DMS53 (cell line): ENCODE measurements at places on chromosomes 16 and 17.
A peak's percentile ranks its signal among the peaks of the same experiment; 100 is the strongest.

GRCh38 chr16:52603015-52603414 is 56.1 kb upstream of the TOX3 start:
- no peak for DNase-seq

- DNase-seq: peak; percentile 70
These were observed 22.3 kb upstream of the N4BP1 start for GRCh38 chr16:48632137-48632774.

DNA sequence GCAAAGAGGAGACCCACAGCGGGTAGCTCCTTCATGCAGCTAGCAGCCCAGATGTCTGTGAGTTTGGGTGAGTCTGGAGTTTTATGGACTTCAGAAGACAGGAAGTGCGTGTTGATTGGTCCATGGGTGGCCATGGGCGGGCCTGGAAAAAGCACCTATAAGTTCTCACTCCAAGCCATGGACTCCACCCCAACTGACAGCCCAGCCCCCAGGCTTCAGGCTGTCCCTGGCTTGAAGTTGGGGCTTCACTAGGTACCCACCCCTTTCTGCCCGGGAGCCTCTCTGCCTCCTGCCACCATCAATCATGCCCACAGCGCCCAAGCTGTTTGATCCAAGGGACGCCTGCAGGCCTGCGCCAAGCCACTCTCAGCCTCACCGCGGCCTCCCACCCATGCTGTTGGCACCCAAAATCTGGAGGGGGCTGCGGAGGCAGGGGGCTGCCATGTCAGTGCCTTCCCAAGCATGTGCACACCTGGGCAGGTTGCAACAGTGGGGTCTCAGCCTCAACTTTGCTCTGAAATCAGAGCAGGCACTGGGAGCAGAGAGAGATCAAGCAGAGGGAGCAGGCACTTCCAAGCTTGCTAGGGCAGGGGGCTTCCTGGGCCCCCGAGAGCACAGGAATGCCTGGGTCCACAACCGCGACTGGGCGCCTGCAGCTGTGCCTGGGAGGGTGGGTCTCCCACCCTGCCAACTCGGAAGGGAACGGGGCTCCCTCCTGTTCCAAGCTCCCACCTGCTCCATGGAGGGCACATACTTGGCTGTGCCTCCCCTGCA is 1503.7 kb downstream of the CDH11 start:
- DNase-seq: peak; percentile 74

DNA sequence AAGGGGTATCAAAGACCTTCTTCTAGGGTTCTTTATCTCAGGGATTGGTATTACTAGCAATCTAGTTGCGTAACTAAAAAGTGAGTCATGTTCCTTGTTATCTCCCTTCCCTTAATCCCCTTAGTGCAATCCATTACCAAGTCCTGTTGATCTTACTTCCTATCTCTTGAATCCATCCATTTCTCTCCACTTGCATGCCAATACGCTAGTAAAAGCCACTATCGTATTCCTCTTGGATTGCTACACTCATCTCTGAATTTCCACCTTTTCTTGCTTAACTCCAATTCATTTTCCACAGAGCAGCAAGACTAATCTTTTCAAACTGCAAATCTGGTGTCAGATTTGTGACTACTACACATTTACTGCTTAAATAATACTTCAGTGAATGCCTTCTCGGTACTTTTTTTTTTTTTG is 1.8 kb upstream of the ADAT1 start:
- peak; percentile 6 for DNase-seq

DNA sequence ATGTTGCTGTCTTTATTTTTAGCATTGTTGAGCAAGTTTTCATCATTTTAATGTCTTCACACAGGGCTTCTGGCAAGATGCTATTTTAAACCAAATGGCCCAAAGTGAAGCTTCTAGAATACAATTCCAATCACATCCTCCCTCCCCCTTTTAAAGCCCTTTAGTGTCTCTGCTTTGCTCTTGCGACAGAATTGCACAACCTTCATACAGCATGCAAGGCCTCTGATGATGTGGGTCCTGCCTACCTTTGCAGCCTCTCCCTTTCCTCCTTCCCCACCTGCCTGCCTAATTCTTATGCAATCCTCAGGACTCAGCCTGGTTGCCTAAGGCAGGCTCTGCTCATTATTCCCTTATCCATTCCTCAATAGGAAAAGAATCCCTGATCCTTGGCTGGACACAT is 381.7 kb downstream of the SLC39A11 start:
- DNase-seq: no peak

DNA sequence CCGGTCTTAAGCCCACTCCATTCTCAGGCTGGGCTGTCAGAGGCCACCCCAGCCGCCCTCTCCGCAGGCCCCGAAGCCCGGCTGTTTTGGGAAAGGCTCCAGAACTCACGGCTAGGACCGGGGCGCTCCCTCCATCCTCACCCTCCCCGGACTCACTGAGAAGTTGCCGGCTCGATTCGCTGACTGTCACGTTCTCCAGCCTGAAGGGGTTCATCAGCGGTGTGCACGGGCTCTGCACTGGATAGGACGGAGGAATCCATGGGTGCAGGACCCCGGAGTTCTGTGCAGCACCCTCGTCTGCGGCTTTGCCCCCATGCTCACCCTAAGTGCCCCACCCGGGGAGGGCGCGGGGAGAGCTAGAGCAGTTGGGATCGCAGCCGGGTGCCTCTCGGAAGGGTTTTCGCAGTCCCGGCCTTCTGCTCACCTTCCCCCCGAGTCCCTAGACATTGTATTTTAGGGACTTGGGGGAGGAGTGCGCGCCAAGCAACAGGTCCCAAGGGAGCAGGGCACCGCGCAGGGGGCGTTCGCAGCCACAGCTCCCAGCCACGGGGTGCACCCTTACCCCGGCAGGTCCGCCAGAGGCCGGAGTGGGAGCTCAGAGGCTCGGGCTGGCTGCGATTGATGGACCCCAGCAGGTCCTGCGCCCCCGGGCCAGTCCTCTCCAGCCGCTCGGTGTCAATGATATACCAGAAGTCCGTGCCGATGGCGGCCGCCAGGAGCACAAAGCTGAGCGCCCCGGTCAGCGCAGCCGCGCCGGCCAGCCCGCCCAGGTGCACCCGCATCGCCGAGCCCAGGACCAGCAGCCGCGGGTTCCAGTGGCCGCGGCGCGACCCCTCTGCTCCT is 1.0 kb downstream of the TMEM114 start:
- peak; percentile 38 for DNase-seq

DNA sequence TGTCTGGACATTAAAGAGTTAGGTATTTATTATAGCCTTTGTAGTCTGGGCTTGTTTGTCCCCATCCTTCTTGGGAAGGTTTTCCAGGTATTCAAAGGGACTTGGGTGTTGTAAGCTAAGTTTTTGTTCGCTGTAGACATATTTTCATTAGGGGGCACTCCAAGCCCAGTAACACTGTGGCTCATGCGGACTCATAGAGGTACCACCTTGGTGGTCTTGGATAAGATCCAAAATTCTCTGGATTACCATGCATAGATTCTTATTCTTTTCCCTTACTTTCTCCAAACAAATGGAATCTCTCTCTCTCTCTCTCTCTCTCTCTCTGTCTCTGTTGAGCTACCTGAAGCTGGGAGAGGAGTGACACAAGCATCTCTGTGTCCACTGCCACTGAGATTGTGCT is 48.9 kb downstream of the ERCC4 start:
- no peak for DNase-seq

GRCh38 chr17:39138431-39139160 is 12.8 kb downstream of the PLXDC1 start:
- DNase-seq: no peak

DNA sequence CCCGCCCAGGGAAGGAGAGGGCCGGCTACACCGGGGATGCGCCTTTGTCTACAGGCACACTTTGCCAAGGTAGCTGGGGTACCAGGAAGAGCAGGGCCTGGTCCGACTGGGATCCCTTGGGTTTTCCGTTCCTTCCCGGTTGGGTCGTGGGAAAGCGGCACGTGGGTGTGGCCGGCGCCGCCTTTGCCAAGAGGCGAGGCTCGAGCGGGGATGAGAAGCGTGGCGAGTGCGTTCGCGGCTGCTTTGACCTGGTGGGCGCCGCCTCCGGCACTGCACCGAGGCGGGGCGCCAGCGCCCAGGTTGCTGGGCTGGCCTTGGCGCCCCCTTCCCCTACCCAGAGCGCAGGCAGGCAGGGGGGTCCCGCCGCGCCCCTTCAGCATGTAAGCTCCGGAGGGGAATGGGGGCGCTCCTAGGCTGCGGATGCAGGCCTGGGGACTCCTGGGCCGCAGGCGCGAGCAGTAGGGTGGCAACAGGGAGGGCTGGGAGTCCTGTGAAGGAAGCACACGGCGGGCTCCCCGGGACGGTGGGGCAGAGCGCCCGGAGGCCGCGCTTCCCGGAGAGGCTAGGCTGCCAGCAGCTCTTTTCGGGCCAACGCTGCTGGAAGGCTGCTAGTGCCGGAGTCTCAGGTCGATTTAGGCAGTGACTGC is 2.0 kb downstream of the HAS3 start:
- peak; percentile 43 for DNase-seq

GRCh38 chr17:19937522-19937921 is 40.1 kb downstream of the AKAP10 start:
- no peak for DNase-seq

- no peak for DNase-seq
These were observed 19.5 kb downstream of the IRF8 start for GRCh38 chr16:85918436-85918835.

GRCh38 chr17:55742272-55743102 is 8.4 kb upstream of the PCTP start:
- peak; percentile 22 for DNase-seq

DNA sequence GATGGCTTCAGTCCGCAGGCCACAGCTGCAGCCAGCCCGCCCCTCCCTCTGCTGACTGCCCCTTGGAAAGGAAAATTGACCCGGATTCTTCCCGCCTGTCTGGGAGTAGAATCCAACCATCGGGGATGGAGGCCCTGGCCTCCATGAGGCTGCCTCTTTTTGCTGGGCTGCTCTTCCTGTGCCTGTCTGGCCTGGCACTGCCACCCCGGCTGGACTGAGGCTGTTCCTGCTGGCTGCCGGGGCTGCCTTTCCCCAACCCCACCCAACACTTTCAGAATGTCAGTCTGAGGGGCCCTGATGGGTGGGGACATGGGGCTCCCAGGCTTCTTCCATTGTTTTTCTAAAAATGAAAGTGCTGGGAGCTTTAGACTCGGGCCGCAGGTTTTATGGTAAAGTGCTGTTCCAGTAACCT is 7.3 kb downstream of the BAHCC1 start:
- no peak for DNase-seq

DNA sequence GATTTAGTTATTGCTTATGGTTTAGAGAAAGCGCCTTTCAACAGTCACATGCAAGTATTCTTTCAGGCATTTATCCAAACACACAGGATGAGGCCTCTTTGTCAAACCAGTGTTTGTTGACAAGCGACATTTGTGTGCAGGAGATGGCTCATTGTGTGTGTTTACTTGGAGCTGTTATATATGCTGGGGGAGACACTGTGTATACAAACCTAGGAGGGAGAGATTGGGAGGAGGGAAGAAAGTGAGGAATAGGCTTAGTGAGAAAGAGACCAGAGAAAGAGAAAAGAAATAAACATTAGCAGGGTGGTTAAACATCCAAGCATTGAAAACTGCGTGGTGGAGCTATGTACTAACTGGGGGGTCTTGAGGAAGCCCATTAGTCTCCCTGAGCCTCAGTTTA is 437.6 kb downstream of the MAF start:
- peak; percentile 51 for DNase-seq

DNA sequence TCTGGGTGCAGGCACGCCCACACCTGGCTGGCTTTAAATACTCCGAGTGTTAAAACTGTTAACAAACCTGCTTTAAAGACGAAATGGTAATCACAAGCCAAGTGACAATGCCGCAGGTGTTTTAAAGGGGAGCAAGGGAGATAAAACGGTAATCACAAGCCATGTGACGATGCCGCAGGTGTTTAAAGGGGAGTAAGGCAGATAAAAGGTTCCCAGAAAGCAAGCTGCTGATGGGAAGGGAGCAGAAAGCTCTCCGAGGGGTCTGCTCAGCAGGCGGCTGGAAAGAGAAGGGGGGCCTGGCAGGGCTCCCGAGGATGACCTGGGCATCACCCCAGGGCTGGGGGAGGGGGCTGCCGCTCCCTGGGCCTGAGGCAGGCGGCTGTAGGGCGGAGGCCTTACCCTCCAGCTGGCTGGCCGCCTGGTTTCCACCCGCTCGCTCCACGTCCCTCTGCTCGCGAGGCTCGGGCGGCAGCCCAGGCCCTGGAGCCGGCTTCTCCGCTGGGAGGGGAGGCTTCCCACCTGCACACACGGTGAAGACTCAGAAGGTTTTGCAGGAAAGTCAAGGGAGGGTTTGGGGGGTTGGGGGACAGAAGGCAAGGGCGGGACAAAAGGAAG is 12.1 kb downstream of the NDUFAF8 start:
- no peak for DNase-seq

GRCh38 chr16:81319221-81319912 is 4.6 kb downstream of the GAN start:
- no peak for DNase-seq

DNA sequence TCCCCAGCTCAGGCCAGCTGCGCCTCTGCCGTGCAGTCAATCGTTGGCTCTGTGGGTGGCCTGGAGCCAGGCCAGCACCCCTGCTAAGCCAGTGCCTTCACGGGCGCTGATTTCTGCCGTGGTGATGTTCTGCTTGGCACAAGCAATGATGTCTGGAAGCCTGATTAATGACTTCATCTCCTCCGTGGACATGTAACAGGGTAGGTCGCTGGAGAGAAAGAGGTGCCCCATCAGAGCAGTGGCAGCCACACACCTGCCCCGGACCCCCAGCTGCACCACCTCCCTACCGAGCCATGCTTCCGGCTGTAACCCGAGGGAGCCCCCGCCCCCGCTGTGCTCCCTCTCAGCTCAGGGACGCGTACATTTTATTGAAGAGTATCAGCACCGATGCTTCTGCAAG is 1.9 kb downstream of the ARL16 start:
- no peak for DNase-seq

DNA sequence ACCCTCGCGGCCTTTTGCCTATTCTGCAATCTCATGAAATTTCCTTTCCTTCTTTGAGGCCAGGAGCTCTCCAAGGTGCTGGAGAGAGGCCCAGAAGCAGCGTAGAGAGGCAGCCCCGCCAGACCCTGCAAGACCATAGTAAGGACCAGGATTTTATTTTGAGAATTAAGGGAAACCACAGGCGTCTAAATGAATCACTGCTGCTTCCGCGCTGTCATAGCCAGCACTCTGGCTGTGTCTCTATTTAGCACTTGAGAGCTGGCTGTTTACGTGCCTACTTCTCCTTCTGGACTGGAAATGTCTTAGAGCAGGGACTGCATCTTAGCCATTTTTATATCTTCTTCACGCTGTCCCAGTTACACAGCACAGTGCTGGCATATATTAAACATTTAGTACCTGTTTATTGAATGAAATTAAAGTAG is 37.6 kb upstream of the PIRT start:
- DNase-seq: no peak

- no peak for DNase-seq
These were observed at the start of gene KRTAP2-3 for GRCh38 chr17:41060052-41060604. Gene KRTAP2-3, minus strand, starts transcription at chr17:41060114. Its CDS starts 64 bp downstream, at chr17:41060050.

- DNase-seq: peak; percentile 31
These were observed 51.1 kb upstream of the MEAK7 start for GRCh38 chr16:84555418-84556196.

GRCh38 chr17:33390479-33391176 is 97.5 kb upstream of the ASIC2 start:
- DNase-seq: no peak

- DNase-seq: no peak
These were observed 3.9 kb upstream of the MARVELD3 start for GRCh38 chr16:71622088-71622487.

GRCh38 chr16:84484579-84485254 is 19.7 kb downstream of the MEAK7 start:
- DNase-seq: peak; percentile 56

GRCh38 chr17:59530531-59530930 is 34.9 kb upstream of the DHX40 start:
- DNase-seq: no peak
